ENCODE measurements at places on chromosomes 2 and 18. TPM values are rescaled to one million over a fixed set of nuclear protein-coding genes. Genes with fewer than 3 reads are reported as not detected.

The FSHR gene
- not detected for polyA plus RNA-seq

The CDCA7 gene
- 0.19 TPM for polyA plus RNA-seq

The BMP10 gene
- not detected for polyA plus RNA-seq

The KCNS3 gene
- polyA plus RNA-seq, result 4.4 TPM

The PIEZO2 gene
- polyA plus RNA-seq, result 0.96 TPM

The TLX2 gene
- not detected for polyA plus RNA-seq

The SCN2A gene
- polyA plus RNA-seq, result 0.26 TPM

The MAB21L4 gene
- 2.0 TPM for polyA plus RNA-seq

The TPGS2 gene
- 26.8 TPM for polyA plus RNA-seq
